ENCODE measurements at places on chromosomes 6 and 20. TPM values are rescaled to one million over a fixed set of nuclear protein-coding genes. Genes with fewer than 3 reads are reported as not detected.
A peak's percentile ranks its signal among the peaks of the same experiment; 100 is the strongest.

DNA sequence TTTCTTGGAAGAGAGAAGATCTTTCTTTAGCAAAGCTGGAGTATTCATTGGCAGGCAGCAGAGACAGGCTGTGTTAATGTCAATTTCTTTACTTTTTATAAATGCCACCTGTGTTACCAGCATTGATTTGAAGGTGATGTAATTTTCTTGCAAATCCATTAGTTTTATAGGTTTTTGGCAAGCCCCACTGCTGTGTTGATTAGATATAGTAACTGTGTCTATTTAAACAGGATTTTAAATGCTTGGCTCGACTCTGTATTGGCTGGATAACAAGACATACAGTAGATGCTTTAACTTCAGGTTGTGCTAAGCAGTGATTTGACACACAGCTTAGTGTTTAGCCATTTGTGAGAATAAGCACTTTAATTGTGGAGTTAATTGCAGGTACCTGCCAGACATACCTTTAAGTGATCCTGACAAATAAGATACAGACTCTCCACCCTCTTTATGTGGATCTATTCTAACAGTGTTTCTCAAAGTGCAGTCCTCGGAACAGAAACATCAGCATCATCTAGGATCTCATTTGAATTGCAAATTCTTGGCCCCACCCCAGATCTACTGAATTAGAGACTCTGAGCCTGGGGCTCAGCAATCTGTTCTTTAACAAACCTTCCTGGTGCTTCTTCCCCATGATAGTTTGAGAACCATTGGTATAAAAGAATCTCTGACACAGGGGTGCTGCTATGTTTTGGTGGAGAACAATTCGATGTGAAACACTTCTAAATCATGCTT is 397.5 kb downstream of the HDGFL1 start:
- H3K4me1 ChIP-seq = no peaks in the 10 kb centered on the region
- no peak for DNase-seq
- H3K27ac ChIP-seq = no peak overlapping the region
- H3K27me3 ChIP-seq = no peaks in the 10 kb centered on the region

DNA sequence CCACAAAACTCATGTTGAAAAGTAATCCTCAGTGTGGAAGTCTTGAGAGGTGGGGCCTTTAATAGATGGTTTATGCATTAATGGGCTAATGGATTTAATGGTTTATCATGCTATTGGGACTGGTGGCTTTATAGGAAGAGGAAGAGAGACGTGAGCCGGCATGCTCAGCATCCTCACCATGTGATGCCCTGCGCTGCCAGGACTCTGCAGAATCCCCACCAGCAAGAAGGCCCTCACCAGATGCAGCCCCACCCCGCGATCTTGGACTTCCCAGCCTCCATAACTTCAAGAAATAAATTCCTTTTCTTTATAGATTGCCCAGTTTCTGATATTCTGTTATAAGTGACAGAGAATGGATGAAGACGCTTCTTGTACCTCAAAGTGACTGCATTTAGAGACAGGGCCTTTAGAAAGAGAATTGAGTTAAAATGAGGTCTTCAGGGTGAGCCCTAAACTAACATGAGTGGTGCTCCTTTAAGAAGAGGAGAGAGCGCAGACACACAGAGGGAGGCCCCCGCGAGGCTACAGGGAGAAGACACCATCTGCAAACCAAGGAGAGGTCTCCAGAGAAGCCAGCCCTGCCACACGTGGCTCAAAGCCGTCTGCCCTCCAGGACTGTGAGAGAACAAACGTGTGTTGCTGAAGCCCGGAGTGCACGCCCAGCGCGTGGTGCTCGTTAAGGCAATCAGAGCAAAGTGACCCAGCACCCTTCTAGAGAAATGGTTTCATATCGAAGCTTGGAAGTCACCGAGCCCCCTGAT is 56.9 kb downstream of the IRF4 start:
- H3K27ac ChIP-seq = no peak overlapping the region
- no peaks in the 10 kb centered on the region for H3K36me3 ChIP-seq
- 0 out of 2 replicates have a peak, but pooled peaks cover 4% of the 10 kb centered on the region for H3K4me1 ChIP-seq
- DNase-seq = no peak
- H3K4me3 ChIP-seq = no peak overlapping the region

DNA sequence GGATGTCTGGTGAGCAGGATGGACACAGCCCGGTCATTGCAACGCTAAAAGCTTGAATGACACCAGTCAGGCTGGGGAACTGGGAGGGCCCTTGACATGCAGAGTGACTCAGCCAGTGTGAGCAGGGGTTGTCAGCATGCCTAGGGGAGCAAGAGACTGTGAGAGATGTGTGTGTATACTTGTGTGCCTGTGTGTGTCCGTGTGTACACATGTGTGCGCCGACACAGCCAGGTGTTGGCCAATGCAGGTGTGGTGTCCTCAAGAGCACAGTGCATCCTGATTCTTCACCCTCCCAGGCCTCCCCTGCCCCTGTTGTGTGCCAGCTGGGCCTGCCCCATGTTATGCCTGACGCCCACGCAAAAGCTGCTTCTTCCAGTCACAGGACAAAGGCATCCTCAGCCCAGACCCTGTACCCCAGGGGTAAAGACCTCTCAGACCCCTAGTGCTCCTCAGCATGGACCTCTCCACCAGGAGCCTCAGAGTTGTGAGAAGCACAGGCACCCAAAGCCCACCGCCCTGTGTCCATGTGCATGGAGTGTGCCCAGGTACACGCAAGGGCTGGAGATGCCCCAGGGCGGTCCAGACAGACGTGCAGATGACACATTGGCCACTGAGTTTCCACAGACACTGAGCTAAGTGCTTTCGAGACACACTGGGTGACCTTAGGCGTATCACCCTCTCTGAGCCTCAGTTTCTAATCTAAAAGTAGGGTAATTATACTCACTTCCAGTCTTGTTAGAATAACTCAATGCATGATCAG is 16.6 kb downstream of the NRSN2 start:
- H3K36me3 ChIP-seq = no peaks in the 10 kb centered on the region
- peaks cover 22% of the 10 kb centered on the region for H3K4me1 ChIP-seq
- H3K4me3 ChIP-seq = no peak overlapping the region
- H3K27ac ChIP-seq = no peak overlapping the region

DNA sequence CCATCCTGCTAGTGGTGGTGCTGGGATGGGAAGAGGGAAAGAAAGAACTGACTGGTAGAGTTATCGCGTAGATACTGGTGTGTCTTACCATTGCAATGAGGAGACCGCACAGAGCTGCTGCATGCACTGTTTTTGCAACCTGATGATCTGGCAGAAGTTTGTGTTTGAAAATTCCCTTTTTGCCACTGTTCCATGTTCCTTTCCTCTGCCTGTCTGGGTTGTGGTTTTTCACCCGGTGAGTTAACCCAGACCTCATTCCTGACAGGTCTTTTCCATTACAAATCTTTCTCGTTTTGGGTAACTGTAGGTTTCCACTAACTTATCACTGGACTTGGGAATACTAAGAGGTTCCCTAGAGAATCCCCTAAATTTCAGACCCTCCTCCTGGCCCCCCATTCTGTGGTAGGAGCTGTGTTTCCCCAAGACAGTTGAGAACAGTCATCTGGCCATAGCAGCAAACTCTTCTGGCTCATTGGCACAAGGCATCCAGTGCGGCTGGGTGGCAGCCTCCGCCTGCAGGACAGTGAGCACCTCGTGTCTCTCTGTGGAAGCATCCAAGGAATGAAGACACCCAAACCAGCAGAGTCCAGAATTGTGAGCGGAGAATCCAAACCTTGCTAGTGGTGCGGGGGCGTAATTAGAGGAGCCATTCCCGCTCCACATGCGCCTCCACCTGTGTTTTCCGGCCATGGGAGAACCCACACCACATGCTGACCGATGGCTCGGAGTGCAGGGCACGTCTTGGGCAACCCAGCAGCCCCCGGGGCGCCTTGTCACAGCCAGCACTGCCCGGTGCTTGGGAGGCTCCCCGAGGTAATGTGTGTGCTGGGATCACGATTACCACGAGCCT is 32.8 kb downstream of the ERMARD start:
- H3K4me1 ChIP-seq = no peaks in the 10 kb centered on the region
- no peak for DNase-seq
- no peak overlapping the region for H3K4me3 ChIP-seq
- no peak overlapping the region for H3K27ac ChIP-seq
- peaks cover 7% of the 10 kb centered on the region for H3K36me3 ChIP-seq

DNA sequence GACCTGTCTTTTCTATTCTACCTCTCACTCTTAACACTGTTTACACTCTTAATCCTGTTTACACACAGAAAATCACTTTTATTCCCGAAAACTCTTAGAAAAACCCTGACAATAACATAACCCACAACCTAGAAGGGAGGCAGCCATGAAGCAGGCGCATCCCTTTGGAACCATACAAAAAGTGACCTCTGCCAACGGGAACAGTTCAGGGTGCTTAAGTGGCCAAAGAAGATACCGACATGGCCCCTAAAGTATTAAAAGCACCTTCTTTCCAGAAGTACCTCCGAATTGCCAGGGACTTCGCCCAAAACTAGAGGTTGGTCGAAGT is 490 bp downstream of the MMUT start:
- peak; percentile 28 for DNase-seq
- H3K36me3 ChIP-seq = peaks cover 11% of the 10 kb centered on the region
- no peaks in the 10 kb centered on the region for H3K27me3 ChIP-seq

DNA sequence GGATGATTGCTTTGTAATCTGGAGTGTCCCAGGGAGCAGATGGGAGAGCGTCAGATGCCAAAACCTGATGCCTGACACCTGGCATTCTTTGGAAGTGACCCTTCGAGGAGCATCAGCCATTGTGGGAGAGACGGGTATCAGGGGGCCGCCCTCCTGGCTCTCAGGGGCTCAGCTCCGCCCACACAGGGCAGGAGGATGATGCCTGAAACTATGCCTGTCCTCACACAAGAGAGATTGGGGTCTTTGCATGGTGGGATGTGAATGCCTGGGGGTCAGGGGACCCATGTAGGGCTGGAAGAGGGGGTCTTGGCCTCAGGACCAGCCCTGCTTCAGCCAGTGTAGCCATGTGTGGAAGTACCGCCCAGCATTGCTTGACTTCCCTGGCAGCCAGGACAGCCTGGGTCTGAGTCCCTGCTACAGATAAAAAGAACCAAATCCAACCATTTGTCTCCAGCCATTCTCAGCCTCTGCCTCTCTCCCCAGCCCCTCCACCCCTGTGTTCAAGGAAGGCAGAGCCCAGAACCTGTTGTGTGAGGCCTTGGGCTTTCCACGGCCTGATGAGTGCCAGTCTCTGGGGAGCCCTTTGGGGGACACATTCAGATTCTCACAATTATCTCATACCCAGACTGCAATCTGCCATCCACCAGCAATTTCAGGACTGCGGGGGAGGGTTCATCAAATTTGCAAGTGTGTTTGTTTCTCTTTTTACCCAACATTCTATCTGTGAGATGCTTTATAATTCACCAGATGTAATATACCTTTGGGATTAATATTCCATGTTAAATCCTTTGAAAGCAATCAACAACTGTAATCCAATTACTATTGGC is 371.2 kb downstream of the PREX1 start:
- H3K27me3 ChIP-seq = no peaks in the 10 kb centered on the region
- no peak overlapping the region for H3K4me3 ChIP-seq
- no peaks in the 10 kb centered on the region for H3K4me1 ChIP-seq
- DNase-seq = no peak

DNA sequence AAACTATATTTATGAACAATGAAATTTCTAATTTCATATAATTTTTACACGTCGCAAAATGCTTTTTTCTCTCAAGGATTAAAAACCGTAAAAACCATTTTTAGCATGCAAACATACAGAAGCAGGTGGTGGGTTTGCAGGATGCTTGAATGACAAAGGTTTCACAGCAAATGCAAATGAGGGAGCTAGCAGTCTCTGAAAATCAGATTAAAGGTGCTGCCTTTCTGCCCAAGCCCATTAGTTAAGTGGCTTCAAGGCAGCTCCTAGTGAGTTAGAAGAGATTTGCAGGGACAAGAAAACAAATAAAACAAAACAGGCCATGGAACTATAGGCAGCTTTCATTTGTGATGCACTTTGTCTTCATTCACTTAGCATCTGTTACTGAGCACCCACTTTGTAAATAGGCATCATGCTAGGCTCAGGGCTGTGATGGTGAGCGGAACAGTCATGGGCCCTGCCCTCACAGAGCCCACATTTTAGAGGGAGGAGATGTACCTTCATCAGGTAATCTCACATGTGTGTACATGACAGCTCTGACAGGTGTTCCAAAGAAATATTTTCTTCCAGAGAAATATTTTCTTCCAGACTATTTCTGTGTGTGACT is 29.5 kb downstream of the NAPB start:
- no peak overlapping the region for H3K4me3 ChIP-seq
- H3K27ac ChIP-seq = no peak overlapping the region
- H3K27me3 ChIP-seq = no peaks in the 10 kb centered on the region
- H3K36me3 ChIP-seq = no peaks in the 10 kb centered on the region

GRCh38 chr20:63087872-63088680 is 81.3 kb upstream of the BHLHE23 start:
- no peak overlapping the region for H3K4me3 ChIP-seq
- no peaks in the 10 kb centered on the region for H3K36me3 ChIP-seq
- DNase-seq = no peak
- no peak overlapping the region for H3K27ac ChIP-seq

GRCh38 chr6:158680481-158680880 is 30.6 kb downstream of the SYTL3 start:
- no peak overlapping the region for H3K27ac ChIP-seq
- no peak for DNase-seq
- H3K4me3 ChIP-seq = no peak overlapping the region
- H3K4me1 ChIP-seq = no peaks in the 10 kb centered on the region

DNA sequence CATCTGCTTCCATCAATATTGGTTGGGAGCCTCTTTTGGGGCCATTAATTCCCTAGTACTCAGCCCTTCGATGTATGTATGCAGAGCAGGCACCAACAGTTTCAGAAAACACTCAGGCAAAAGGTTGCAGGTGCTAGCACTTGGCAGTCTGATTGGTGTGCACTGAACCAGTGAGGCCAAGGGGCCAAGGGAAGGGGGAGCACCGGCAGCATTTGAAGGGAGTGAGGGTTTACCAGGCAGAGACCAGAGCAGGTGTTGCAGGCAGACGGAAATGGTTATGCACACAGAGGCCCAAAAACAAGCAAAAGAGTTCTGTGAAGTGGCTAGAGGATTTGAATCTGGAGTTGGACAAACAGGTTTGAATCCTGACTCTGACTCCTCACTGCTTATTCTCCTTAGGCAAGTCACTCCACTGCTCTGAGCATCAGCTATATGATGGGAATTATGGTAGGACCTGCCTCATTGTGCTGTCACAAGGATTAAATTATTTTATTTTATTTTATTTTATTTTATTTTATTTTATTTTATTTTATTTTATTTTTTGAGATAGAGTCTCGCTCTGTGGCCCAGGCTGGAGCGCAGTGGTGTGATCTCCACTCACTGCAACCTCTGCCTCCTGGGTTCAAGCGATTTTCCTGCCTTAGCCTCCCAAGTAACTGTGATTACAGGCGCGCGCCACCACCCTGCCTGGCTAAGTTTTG is 58.1 kb upstream of the SHLD1 start:
- no peaks in the 10 kb centered on the region for H3K4me1 ChIP-seq
- no peak for DNase-seq

The VGLL2 gene
- not detected for total RNA-seq

The RNF144B gene
- 3.5 TPM for total RNA-seq

The GTSF1L gene
- total RNA-seq = not detected
